ENCODE measurements at places on chromosomes 2 and 18.

GRCh38 chr2:71505086-71505769 lies 51.9 kb downstream of the DYSF start:
- no peak for DNase-seq

DNA sequence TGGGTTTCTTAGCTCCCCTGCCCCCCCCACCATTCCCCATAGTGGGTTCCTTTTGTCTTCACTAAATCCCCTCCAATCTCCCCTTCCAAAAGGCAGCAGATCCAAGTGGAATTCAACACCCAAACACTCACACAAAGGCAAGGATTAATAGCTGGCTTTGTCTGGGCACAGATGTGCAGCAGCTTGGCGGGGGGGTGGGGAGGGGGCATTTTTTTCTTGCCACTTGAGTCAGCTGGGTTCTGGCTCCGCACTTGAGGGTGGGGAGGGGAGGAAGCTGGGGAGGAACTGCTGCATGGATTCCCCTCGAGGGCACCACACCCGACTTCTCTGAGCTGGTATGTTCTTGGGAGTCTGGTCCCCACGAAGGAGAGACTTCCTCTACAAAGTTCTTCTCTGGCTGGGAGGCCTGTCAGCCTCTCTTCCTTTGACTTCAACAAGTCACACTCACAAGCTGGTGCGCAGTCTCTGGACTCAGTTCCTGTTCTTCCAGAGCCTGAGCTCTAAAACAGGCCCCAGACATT lies 36.0 kb downstream of the SERTAD2 start:
- DNase-seq = no peak

GRCh38 chr2:231701456-231702373 lies 6.6 kb upstream of the PTMA start:
- no peak for DNase-seq

DNA sequence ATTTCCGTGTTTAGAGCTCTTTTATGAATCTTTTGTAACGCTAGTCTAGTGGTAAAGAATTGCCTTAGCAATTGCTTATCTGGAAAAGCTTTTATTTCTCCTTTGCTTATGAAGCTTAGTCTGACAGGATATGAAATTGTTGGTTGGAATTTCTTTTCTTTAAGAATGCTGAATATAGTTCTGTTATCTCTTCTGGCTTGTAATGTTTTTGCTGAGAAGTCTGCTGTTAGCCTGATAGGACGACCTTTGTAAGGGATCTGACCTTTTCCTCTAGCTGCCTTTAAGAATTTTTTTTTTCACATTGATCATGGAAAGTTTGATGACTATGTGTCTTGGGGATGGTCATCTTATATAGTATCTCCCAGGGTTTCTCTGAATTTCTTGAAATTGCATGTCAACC lies 101.1 kb downstream of the TRABD2A start:
- no peak for DNase-seq

- peak; percentile 86 for DNase-seq
Observed at GRCh38 chr2:157443795-157444640, at the start of gene CYTIP. CYTIP (minus strand) TSS chr2:157444089; CDS start chr2:157444020, 69 bp downstream.

- peak; percentile 51 for DNase-seq
Observed at GRCh38 chr2:121071034-121071504, 213.9 kb downstream of the TFCP2L1 start.

- no peak for DNase-seq
Observed at GRCh38 chr2:72103690-72104089, 44.0 kb downstream of the CYP26B1 start.

- no peak for DNase-seq
Observed at GRCh38 chr2:46610021-46610420, 130.7 kb downstream of the TMEM247 start.

GRCh38 chr2:200319548-200320337 lies 13.2 kb downstream of the SPATS2L start:
- DNase-seq = no peak

GRCh38 chr2:40256649-40257048 lies 195.2 kb downstream of the SLC8A1 start:
- DNase-seq = no peak

- DNase-seq = no peak
Observed at GRCh38 chr2:28568533-28568932, 72.7 kb downstream of the PLB1 start.

DNA sequence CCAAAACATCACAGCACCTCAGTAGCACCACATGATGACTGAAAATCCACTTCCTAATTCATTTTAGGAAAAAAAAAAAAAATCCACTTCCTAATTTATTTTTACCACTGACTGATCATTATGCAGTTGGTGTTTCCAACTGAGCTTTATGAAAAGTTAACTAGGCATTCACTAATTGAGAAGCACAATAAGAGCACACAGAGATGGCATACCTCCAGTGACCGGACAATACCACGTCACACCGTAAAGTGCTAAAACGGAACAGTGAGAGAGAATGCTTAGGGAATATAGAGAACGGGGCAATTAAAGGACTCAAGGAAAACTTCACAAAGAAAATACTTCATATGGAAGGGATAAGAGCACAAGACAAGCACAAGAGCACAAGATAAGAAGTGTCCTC lies 212.5 kb downstream of the NBAS start:
- DNase-seq = no peak

DNA sequence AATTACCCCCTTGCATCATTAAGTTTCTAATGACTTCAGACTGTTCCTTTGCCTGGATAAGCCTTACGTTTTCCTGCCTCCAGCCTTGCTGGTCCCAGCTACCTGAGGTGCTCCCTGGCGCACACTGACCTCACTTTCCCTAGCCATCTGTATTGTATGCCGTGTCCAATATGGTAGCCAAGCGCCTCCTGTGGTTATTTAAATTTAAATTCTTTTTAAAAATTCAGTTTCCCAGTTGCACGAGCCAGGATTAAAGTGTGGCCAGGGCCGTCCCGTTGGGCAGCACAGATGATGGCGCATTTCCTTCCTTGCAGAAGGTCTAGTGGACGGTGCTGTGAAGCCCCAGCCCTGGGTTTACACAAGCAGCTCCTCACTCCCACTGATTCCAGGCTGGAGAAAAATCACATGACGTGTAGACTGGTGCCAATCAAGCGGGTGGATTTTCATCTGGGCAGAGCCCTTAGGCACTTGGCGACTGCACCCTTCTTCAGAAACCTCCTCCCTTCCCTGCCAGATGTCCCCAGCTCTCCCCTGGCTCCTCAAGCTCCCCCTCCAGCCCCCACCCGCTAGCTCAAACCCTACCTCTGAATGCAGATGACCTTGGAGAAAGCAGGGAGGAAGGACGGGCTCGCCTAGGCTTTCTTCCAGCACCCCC lies 33.9 kb downstream of the ACKR3 start:
- DNase-seq = no peak

- no peak for DNase-seq
Observed at GRCh38 chr2:58109481-58109880, 62.9 kb downstream of the VRK2 start.

DNA sequence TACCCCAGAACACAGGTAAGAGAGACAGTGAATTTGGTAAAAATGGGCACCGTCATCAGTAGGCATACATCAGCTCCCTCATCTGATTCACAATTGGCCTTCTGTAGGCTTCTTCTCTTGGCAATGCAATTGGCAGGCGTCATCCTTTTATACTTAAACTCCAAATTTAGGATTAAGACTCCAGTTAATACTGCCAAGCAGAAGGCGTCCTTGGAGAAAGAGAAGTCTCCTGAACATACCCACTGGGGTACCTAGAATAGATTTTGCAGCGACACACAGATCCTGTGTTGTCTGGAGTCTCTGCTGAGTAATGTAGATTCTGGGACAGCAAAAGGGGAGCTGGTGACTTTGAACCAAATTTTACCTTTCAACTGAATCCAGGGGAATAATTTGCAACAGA lies 592 bp upstream of the METAP1D start:
- DNase-seq = no peak

GRCh38 chr18:11951390-11951851 lies 29.9 kb upstream of the IMPA2 start:
- DNase-seq = no peak

DNA sequence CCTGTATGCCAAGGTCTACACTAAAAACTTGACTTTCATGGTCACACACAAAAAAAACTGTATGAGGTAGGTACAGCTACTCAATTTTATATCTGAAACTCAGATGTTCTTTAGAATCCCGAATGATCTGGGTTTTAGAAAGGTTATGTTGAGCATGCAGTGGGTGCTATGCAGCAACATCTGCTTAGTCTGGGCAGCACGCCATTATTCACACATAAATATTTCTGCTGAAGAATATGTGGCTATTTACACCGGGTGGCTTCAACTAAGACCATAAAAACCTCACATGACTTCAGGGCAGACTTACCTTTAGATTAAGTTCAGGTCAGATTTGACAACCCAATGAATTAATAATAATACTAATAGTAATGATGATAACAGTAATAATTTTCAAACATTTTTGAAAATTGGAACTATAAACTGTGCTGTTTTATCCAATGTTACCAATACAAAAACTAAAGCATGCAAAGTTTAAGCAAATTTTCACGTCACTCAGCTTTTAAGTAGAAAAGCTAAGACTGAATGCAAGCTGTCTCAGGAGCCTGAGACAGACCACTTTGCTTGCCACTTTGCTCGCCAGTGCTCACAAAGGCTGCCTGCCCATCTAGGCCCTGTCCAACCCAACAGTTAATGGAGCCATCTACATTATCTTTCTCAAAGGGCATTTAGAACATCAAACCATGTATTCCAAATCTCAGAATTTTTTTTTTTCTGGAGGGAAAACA lies 292.0 kb downstream of the CNTNAP5 start:
- no peak for DNase-seq

DNA sequence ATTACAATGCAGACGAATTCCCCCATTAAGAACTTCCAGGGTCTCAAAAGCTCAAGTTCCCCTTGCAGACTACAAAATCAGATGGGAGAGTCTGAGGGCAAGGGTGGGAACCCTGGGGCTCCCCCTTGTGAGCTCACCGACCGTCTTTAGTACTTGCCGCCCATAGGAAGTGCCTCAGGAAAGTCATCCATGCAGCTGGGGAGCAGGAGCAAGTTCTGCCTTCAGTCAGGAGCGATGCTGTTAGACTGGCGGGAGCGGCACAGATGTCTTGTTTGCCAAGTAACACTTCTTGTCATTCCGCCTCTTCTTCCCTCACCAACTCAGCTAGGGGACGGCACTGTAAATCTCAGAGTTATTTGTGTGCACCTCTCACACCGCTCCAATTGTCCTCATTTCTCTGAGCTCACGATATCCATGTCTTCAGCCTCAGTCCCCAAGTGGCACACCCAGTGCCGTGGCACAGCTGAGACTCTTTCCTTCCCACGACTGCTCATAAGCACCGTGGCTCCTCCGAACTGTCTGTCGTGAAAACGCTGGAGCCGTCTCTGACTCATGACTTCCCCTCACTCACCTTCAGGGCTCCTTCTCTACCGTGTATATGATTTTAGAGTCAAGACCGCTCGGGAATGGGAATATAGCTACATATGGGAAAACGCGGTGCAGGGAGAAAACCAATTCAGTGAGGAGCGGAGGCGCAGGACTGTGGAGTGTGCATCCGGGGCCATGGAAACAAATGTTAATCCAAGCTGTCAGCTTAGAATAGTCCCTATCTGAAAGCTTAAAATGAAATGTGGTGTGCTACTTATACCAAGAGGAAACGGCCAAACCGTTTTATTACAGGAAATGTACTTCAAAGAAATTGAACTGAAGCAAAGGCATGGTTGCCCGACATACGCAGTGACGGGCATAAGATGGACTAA lies 34.0 kb downstream of the UXS1 start:
- DNase-seq = peak; percentile 84

- DNase-seq = no peak
Observed at GRCh38 chr2:25255745-25256487, 85.8 kb downstream of the DNMT3A start.

- no peak for DNase-seq
Observed at GRCh38 chr18:63180321-63180720, 139.2 kb downstream of the BCL2 start.

DNA sequence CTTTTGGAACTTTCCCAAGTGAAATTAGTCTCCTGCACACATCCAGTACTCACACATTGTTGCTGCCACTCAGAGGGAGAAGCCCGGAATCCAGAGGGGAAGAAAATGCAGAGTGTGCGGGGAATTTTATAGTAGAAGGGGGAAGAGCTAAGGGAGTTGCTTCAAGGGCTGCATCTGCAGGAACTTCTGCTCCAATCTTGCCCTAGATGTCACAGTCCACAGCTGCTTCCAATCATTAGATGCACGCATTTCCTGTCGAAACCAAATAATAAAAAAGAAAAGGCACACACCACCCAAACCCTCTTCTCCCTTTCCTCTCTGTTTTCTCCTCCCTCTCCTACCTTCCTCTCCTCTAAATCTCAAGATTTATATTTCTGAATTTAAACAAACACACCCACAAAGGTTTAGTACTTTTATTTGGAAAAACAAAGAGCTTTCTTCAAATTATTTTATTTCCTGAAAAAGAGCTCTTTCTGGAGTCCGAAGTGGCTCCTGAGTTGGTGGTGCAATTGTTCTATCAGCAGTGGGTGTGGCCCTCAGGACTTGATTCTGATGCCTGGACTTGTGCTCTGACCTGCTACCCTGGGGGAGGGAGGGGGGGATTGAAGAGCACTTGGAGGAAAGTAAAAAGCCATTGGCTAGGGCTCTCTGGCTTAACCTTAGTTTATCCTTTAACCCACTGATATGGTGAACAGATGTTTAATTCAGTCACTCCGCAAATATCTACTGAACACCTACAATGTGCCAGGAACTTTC lies 72.0 kb downstream of the KCNE4 start:
- no peak for DNase-seq

DNA sequence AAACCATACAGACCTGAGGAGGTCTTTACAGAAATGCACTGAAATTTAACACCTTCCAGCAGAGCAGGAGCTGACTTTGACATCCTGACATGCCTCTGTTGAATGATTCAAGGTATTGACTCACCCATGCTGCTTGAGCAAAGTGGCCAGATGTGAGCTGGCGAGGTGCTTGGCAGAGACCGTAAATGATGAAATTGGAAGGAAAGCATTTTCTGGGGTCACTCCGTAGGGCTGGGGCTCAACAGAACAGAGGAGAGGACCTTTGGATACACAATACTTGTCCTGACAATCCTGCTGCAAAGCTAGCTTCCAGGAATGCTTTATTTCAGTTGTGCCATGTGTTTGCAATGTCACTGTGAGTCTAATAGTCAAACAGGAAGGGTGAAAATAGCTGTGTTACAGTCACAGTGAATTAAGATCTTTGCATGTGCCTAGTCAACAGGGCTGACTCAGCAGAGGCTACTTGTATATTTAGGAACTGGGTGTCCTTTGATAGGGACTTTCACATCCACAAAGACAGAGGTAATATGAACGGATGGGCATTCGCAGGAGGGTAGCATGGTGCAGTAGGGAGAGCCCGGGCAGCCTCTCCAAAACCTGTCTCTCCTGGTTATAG lies 31.6 kb upstream of the NCK2 start:
- no peak for DNase-seq

- no peak for DNase-seq
Observed at GRCh38 chr2:35447215-35447614, 908.4 kb upstream of the CRIM1 start.

Measured in activated CD8-positive, alpha-beta memory T cell treated with anti-CD3 and anti-CD28 coated beads, Interleukin-2, amount 10 ng/mL, durations not matched to agents 7 days and 5 days (primary cell).